ENCODE measurements at places on chromosomes 7 and 10.

DNA sequence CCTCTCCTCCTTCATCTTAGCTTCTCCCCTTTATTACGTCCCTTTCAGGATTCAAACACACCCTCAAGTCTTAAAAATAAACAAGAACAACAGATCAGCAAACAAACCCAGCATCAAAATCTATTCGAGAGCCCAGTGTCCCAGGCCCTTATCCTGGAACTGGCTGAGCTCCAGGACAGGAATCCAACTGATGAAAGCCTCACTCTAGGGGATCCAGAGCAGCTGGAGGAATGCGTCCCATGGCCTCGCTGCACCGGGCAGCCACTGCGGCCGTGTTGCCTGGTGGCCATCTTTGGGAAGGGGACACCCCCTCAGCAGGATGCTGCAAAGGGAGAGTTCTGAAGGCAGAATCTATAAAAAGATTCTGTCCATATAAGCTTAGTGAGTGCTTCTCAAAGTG is 156.5 kb upstream of the BMPER start:
- H3K4me1 ChIP-seq = no peaks in the 10 kb centered on the region
- H3K4me3 ChIP-seq = no peak overlapping the region
- no peak overlapping the region for H3K27ac ChIP-seq

GRCh38 chr10:73838008-73838567 is 26.7 kb upstream of the NDST2 start:
- no peaks in the 10 kb centered on the region for H3K27me3 ChIP-seq
- H3K4me3 ChIP-seq = no peak overlapping the region
- H3K4me1 ChIP-seq = no peaks in the 10 kb centered on the region
- no peak overlapping the region for H3K27ac ChIP-seq
- DNase-seq = no peak

DNA sequence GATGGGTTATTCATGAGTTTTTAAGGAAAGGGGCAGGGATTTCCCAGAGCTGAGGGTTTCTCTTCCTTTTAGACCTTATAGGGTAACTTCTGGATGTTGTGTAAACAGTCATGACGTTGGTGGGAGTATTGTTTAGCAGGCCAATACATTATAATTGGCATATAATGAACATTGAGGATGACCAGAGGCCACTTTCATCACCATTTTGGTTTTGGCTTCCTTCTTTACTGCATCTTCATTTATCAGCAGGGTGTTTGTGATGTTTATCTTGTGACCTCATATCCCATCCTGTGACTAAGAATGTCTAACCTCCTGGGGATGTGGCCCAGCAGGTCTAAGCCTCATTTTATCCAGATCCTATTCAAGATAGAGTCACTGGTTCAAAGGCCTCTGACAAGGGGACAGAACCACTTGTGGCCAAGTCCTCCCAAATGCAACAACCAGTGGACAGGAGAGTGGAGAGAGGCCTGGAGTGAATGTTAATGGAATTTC is 77.3 kb upstream of the RPA3 start:
- no peak for DNase-seq
- peak overlapping the region; percentile 20 for H3K27ac ChIP-seq
- peaks cover 6% of the 10 kb centered on the region for H3K36me3 ChIP-seq
- no peaks in the 10 kb centered on the region for H3K27me3 ChIP-seq
- H3K4me3 ChIP-seq = no peak overlapping the region
- peaks cover 16% of the 10 kb centered on the region for H3K4me1 ChIP-seq

- peaks cover 16% of the 10 kb centered on the region for H3K4me1 ChIP-seq
- no peak overlapping the region for H3K4me3 ChIP-seq
- H3K36me3 ChIP-seq = no peaks in the 10 kb centered on the region
- H3K27ac ChIP-seq = peak overlapping the region; percentile 69
- H3K27me3 ChIP-seq = no peaks in the 10 kb centered on the region
These were observed 38.9 kb upstream of the ANKRD1 start for GRCh38 chr10:90959826-90960225.

GRCh38 chr10:23994459-23995046 is 214.4 kb upstream of the KIAA1217 start:
- no peaks in the 10 kb centered on the region for H3K4me1 ChIP-seq

- no peak overlapping the region for H3K4me3 ChIP-seq
- no peaks in the 10 kb centered on the region for H3K36me3 ChIP-seq
- peaks cover 11% of the 10 kb centered on the region for H3K27me3 ChIP-seq
- H3K27ac ChIP-seq = no peak overlapping the region
These were observed 65.6 kb upstream of the CTBP2 start for GRCh38 chr10:125226005-125226404.

DNA sequence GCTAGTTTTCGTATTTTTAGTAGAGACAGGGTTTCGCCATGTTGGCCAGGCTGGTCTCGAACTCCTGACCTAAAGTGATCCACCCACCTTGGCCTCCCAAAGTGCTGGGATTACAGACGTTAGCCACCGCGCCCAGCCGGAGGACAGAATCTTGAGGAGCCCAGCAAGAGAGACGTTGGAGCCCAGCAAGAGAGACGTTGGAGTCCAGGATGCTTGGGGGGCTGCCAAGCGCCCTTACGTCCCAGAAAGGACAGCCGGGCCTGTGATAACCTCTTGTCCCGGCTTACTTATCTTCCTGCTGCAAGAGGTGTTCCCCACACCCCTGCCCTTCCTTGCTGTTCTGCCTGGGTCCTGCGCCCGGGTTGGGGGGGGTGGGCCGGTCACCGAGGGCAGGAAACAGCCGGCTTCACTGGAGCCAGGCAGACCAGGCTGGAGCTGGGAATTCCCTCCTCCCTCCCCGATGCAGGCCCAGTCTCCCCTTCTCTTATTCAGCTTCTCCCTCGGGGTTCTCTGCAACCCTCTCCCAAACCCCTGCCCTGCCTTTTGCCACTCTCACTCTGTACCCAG is 1.9 kb upstream of the EPHB4 start:
- no peak for DNase-seq
- peaks cover 30% of the 10 kb centered on the region for H3K4me1 ChIP-seq
- no peak overlapping the region for H3K27ac ChIP-seq
- peak overlapping the region; percentile 92 for H3K4me3 ChIP-seq
- no peaks in the 10 kb centered on the region for H3K36me3 ChIP-seq
- no peaks in the 10 kb centered on the region for H3K27me3 ChIP-seq

DNA sequence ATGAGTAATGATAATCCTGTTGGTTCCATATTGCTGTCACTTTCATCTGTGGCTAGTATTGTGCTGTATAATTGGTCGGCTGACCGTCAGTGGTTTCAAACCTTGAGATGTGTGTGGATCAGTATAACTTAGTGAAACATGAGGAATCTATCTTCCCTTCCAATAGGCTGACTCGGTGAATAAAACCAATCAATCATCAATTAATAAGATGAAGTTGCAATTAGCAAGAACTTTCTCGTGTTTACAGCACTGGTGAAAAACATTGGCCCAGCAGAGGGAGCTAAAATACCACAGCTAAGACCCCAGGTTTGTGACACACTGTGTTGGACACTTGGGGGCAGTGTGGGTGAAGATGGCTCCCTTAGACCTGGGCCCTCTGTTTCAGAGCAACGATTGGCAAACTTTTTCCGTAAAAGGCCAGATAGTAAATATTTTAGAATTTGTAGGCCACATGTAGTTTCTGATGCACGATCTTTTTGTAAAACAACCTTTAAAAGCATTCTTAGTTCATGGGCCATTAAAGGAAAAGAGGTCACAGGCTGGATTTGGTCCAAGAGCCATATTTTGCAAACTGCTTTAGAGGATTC is 47.8 kb downstream of the STRA8 start:
- peaks cover 10% of the 10 kb centered on the region for H3K4me1 ChIP-seq
- no peak overlapping the region for H3K4me3 ChIP-seq
- peaks cover 26% of the 10 kb centered on the region for H3K27me3 ChIP-seq
- DNase-seq = peak; percentile 90

DNA sequence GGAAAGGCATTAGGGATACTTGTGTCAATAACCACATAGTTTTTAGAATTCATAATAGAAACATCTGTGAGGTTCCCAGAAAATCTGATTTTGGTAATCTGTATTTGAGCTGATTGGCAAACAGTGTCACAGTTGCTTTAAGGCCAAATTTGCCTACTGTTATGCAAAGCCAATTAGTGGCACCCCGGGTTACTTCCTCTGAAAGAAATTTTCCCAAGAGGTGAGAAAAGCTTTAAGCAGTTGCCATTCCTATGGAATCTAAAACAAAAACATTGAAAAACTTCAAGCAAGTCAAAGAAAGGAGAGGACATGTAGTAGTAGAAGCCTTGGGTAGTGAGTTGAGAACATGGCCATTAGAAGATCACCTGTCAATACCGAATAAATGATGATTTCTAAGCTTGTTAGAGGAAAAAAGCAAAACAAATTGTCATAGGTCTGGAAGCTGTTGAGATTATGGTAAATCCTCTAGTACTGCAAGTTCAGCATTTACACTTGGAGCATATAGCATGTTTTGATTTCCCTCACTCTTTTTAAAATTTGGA is 176.8 kb downstream of the TWIST1 start:
- H3K36me3 ChIP-seq = no peaks in the 10 kb centered on the region
- peak overlapping the region; percentile 33 for H3K27ac ChIP-seq
- H3K4me3 ChIP-seq = no peak overlapping the region
- H3K27me3 ChIP-seq = no peaks in the 10 kb centered on the region
- no peak for DNase-seq
- H3K4me1 ChIP-seq = peaks cover 26% of the 10 kb centered on the region

DNA sequence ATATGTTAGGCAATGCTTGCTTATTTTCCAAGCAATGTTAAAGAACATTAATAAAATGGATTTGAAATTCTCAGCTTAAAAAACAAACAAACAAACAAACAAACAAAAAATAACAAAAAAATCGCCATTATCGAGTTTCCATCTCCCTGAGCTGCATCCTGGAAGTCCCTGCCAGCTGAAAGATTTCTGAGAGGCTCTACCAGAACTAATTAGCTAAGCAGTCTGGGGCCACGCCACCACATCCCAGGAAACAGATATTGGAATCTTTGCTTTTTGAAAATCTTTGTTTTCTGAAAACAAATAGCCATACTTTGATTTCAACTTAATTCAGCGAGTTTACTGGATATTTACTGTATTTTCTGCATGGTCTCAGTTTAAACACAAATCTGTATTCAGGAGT is 143.6 kb downstream of the LSMEM1 start:
- peaks cover 16% of the 10 kb centered on the region for H3K27me3 ChIP-seq
- DNase-seq = no peak
- H3K4me3 ChIP-seq = no peak overlapping the region
- no peaks in the 10 kb centered on the region for H3K4me1 ChIP-seq
- H3K27ac ChIP-seq = no peak overlapping the region

GRCh38 chr7:138382862-138383565 is 77.0 kb upstream of the TRIM24 start:
- peaks cover 6% of the 10 kb centered on the region for H3K4me1 ChIP-seq
- peaks cover 2% of the 10 kb centered on the region for H3K27me3 ChIP-seq
- DNase-seq = no peak
- H3K4me3 ChIP-seq = no peak overlapping the region

DNA sequence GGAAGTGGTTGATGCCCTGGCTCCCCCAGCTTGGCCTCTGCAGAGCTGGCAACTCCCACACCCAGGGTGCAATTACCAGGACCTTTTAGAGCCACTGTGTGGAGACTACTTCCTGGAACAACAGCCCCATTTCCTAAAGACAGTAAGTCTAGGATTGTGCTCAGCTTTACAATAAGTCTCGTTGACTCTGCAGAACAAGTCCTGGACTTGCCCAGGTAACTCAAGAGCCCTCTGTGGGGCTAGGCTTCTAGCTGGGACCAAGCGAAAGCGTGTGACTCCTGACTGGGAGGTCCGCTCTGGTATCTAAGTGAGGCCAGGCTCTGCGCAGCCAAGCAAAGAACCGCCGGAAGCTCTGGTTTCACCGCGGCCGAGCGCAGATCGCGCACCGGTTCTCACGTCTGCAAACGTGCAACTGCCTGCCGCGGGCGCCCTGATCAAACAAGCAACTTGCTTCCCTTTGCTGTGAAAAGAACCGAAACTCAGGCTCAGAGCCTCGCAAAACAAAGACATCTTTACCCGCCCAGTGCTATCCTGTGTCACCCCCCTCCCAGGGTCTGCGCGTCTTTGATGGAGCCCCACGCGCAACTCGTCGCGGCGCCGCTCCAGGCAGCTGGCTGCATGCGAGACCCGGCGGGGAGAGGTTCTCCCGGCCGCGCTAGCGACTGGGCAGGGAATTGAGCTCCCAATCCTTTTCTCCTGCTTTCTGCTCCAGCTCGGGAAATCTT is 4.4 kb upstream of the PDLIM1 start:
- no peak for DNase-seq
- H3K36me3 ChIP-seq = no peaks in the 10 kb centered on the region
- H3K27me3 ChIP-seq = no peaks in the 10 kb centered on the region

DNA sequence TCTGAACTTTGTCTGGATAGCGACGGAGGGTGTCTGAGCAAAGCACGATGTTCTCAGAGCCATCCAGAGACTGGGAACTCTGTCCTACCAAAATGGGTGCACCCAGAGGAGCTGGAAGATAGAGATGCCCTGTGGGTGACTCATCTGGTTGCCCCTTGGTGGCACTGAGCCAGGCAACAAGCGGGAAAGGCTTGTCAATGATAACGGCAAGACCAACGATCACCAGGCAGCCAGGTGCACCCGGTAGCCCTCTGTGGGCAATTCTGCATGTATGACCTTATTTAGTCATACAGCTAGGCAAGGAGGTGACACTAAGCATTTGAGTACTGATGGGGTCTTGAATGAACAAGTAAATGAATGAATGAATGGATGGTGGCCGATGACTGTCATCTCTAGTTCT is 2.8 kb upstream of the ELN start:
- H3K27ac ChIP-seq = no peak overlapping the region
- no peaks in the 10 kb centered on the region for H3K36me3 ChIP-seq
- H3K4me3 ChIP-seq = no peak overlapping the region
- H3K27me3 ChIP-seq = peaks cover 10% of the 10 kb centered on the region

- no peak overlapping the region for H3K27ac ChIP-seq
- H3K27me3 ChIP-seq = no peaks in the 10 kb centered on the region
- no peaks in the 10 kb centered on the region for H3K36me3 ChIP-seq
These were observed 27.4 kb downstream of the CCDC6 start for GRCh38 chr10:59878915-59879314.

DNA sequence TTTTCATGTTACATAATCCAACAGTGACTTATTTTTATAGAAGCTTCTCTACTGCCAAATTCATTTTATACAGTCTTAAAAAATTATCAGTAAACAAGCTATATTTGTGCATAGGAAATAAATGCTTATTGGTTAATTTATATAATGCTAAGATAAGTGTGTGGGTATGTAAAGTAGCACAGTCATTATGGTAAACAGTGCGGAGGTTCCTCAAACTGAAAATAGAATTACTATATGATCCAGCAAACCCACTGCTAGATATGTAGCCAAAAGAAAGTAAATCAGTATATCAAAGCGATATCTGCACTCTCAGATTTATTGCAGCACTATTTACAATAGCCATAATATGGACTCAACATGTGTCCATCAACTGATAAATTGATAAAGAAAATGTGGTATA is 71.1 kb downstream of the ATRNL1 start:
- H3K27ac ChIP-seq = no peak overlapping the region
- H3K4me3 ChIP-seq = no peak overlapping the region
- no peaks in the 10 kb centered on the region for H3K27me3 ChIP-seq

GRCh38 chr10:92757711-92758104 is 68.0 kb downstream of the HHEX start:
- H3K4me3 ChIP-seq = no peak overlapping the region
- no peaks in the 10 kb centered on the region for H3K36me3 ChIP-seq
- no peak for DNase-seq
